ENCODE measurements at places on chromosomes 2 and 18. TPM values are rescaled to one million over a fixed set of nuclear protein-coding genes. Genes with fewer than 3 reads are reported as not detected.
A peak's percentile ranks its signal among the peaks of the same experiment; 100 is the strongest.

Gene KIAA2012
- not detected for total RNA-seq

DNA sequence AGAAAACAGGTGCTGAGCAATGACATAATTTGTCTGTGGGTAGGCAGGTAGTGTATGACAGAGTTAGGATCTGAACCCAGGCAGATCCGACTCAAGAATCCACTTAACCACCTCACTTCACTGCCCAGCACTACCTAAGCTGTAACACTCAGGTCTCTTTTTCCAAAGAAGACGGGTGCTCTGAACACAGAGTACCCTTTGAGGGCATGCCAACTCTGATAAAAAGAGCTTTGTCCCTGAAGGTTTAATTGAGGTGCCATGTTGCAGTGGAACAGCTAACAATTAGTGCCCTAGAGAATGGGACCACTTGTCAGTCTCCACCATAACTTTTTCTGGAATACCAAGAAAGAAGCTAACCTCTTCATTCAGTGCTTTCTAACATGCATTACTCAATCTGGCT is 11.3 kb downstream of the ABHD3 start:
- DNase-seq: no peak

Gene SPHKAP
- not detected for total RNA-seq

DNA sequence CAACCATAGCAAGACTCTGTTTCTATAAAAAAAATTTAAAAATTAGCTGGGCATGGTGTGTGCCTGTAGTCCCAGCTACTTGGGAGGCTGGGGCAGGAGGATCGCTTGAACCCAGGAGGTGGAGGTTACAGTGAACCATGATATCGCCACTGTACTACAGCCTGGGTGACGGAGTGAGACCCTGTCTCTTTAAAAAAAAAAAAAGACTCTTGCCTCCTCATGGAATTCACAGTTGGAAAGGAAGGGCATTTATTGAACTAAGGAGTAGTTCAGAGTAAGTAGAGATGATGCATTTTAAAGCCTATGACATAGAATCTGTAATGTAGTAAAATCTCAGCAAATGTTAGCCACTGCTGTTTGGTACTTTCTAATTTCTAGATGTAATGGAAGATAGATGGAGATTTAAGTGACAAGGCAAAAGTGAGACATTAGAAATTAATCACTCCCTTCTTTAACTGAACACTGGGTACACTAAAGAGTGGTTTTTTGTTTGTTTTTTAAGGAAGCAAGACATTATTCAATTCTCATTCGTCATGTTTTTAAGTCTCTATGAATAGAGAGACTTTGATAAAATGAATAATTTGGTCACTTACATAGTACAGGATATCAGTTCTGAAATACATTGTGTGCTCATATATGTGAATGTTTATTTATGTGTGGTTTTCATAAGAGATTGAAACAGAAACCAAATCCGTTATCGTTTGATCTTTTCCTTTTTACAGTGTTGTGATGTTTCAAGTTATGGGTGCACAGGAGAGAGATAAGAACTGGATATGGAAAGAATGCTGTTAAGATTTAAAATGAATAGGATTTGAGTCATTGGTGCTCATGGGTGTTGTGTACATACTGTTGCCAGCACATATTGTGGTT is 186.1 kb upstream of the STON1 start:
- peak; percentile 89 for DNase-seq

DNA sequence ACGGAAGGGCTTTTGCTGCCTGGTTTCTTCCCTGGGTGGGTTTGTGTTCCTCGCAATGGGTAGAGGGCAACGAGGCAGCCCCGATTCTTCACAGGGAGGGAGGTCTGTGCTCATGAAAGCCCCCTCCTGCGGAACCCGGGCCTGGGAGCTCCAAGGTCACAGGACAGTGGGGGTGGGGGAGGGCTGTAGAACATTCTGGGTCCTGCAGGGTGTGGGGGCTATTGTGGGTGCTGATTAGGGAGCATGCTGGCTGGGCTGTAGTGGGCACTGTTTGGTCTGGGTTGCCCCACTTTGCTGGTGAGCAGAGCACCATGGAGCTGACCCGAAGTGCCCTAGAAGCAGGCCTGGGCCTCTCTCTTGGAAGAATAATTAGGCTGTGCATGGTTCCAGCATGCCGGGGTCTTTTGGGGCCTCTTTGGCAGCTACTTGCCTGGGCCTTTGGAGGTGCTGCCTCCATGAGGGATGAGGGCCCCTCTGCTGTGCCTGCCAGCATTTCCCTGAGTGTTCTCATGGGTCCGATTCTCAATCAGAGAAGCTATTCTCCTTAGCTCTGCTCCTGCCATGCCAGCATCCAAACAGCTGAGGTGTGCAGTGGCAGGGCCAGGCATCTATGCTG is 232.2 kb upstream of the HS6ST1 start:
- no peak for DNase-seq

Gene RAPGEF4
- total RNA-seq: 0.26 TPM

Gene RGPD6
- 15.5 TPM for total RNA-seq

Gene COLEC12
- total RNA-seq: under 0.01 TPM

Gene EFHD1
- total RNA-seq: not detected

- peak; percentile 69 for DNase-seq
Observed at GRCh38 chr2:58448065-58448507, 207.0 kb upstream of the FANCL start.

DNA sequence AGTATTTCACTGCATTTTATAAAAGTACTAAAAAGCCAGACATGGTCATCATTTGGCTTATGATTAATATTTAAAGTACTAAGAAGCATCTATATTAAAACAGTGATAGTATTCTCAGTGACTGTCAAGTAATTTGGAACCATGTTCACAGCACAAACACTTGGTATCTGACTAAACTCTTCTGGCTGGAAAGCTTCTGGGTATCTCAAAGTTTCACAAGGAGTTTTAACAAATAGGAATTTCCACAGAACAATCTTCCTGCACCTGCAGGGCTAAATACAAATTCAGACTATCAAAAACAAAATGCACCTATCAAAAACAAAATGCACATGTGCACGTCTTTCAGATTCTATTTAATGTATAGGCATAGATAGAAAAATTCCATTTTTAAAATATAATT is 158.8 kb downstream of the L3MBTL4 start:
- no peak for DNase-seq

Gene MTHFD2
- 305 TPM for total RNA-seq

- no peak for DNase-seq
Observed at GRCh38 chr2:178115271-178115670, 3.0 kb downstream of the RBM45 start.

- peak; percentile 72 for DNase-seq
Observed at GRCh38 chr18:22637787-22638186, 220.1 kb upstream of the CTAGE1 start.

Gene ABCB11
- 0.26 TPM for total RNA-seq

DNA sequence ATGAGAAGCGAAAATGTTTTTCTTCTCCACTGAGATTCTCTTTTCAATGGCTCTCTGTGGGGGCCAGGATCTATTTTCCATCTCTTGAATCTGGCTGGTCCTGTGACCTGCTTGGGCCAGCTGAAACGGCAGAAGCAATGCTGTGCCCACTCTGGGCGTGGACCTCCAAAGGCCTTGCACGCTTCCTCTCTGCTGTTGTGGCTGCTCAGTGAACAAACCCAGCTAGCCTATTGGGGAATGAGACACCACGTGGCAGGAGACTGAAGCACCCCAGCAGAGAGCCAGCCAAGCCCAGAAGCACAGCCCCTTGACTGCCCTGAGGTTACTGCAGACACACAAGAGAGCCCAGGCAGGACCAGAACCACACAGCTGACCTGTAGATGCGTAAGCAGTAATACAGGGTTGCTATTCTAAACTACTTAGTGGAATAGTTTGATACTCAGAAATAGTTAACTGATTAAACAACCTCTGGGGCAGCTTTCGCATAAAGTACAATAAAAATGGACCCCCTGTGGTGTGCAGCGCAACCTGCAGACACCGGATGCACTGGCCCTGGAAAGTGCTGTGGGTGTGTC is 221.7 kb upstream of the SH3BP4 start:
- DNase-seq: no peak

- peak; percentile 85 for DNase-seq
Observed at GRCh38 chr2:183868707-183869106, 729.6 kb upstream of the ZNF804A start.

GRCh38 chr18:45379903-45380302 is 235.4 kb upstream of the SLC14A2 start:
- peak; percentile 66 for DNase-seq

GRCh38 chr2:157075924-157076323 is 181.6 kb upstream of the GALNT5 start:
- DNase-seq: no peak

Gene GCG
- total RNA-seq: not detected

DNA sequence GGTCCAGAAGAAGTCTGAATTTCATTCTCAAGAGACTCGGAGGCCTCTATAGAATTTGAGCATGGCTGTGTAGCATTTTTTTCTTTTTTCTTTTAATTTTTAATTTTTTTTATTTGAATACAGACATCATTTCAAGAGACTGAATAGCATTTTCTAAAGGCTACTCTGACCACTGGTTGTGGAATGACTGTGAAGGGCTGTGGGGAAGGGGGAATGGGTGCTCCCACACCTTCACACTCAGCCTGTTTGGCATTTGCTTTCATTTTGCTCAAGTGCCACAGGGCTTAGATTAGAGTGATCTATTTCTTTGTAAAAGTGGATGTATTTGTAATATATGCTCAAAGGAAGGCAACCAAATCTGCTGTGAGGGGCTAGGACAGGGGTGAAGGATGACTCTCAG is 142.0 kb upstream of the SPOPL start:
- no peak for DNase-seq

Data from bronchial epithelial cell (primary cell).